ENCODE measurements at places on chromosomes 11 and 22.
A peak's percentile ranks its signal among the peaks of the same experiment; 100 is the strongest.

DNA sequence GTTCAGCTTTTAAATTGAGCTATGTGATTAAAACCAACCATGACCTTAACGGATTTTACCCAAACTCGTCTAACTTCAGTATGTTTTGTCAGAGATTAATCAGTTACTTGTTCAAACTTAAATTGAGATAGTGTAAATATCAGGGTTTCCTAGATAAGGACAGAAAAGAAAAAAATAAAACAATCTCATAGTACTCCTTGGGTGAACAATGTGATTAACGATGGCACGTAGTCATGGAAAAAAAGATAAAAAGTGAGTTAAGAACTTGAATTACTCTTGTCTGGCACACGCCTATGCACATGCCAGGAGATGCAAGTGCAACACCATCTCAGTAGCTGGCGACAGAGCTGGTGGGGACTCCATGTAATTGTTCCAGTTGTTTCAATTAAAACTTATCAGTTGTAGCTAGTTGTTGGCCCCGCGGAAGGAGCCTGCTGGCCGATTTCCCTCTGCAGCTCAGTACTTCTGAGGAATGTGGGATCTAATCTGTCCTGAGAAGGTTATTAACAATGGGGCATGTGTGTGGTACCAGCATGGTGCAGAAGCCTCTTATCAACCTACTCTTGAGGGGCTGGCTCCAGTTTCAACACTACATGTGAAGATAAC is 3.0 kb downstream of the RASSF10 start:
- no peak for DNase-seq

GRCh38 chr11:94129512-94130297 is 1.1 kb downstream of the PANX1 start:
- no peak for DNase-seq

- no peak for DNase-seq
These were observed 43.9 kb downstream of the RRAS2 start for GRCh38 chr11:14315130-14315529.

DNA sequence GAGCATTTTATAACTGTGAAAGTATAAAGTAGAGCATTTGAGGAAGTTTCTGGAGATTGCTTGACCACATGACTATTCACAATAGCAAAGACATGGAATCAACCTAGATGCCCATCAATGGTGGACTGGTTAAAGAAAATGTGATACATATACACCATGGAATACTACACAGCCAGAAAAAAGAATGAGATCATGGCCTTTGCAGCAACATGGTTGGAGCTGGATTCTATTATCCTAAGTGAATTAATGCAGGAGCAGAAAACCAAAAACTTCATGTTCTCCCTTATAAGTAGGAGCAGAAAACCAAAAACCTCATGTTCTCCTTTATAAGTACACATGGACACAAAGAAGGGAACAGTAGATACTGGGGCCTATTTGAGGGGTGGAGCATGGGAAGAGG is 30.3 kb downstream of the UVRAG start:
- DNase-seq: no peak

DNA sequence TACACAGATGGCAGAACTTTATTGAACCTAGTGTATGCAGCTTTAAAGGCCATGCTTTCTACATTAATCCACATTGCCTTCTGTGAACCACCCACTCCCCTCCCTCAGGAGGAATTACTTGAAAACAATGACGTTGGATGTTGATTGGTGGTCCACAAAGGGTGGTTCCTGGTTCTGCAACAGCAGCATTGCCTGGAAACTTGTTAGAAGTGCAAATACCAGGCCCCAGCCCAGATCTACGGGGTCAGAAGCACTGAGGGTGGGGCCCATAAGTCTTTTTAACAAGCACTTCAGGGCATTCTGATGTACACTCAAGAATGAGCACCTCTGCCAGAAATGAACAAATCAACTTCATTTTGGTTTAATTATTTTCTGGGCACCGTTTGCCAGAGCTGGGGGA is 91.0 kb downstream of the ISX start:
- no peak for DNase-seq

DNA sequence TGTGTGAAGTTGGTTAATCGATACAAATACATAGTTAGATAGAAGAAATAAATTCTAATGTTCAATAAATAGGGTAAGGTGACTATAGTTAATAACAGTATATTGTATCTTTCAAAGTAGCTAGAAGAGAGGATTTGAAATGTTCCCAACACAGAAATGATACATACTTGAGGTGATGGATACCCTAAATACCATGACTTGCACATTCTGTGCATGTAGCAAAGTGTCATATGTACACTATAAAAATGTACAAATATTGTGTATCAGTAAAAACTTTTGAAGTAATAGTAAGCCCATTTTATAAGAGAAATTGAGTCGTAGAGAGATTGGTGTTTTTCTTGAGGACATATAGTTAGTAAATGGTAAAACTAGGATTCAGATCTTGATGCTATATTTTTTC is 56.4 kb upstream of the PGR start:
- no peak for DNase-seq

- peak; percentile 36 for DNase-seq
These were observed 974.2 kb downstream of the JRKL start for GRCh38 chr11:97364047-97364446.

GRCh38 chr11:116397602-116398084 is 375.1 kb downstream of the BUD13 start:
- DNase-seq: no peak

- DNase-seq: no peak
These were observed 44.8 kb upstream of the ARHGAP20 start for GRCh38 chr11:110757066-110757465.
